ENCODE measurements at places on chromosomes 2 and 18.

DNA sequence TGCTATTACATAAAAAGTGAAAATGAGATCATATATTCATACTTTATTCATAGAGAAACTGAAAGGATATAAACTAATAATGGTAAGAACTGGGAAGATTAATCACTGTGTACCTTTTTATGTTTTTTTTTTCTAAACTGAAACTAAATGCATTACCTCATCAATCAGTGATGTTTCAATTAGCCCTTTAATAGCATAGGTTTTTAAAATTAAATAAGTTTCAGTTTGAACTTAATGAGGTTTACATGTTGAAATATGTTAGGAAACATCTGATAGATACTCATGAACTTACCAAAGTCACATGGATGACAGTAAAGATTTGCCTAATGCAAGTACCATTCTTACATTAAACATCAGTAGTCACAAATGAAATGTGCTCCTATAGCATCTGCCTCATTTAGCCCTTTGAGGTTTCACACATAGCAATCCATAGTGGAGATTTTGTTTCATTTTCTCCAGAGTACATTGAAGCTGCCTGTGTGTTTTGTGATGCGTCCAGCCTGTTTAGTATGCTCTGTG lies 8.9 kb downstream of the MAPRE2 start:
- DNase-seq = no peak

DNA sequence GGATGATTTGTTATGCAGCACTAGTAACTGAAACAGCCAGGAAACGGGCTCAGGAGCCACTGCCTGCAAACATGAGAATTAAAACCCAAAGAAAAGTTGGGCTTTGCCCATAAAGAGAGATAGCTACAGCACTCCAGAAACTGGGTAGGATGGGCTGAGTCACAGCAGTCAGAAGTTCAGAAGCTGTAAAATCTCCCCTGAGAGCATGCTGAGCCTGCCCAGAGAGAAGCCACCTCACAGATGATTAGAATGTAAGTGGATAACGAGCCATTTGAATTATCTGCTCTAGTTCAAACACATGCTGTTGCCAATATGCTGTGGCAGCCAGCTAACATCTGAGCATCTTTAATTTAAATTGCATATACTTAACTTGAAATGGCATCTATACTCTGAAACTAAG lies 388.1 kb upstream of the ACVR2A start:
- no peak for DNase-seq

DNA sequence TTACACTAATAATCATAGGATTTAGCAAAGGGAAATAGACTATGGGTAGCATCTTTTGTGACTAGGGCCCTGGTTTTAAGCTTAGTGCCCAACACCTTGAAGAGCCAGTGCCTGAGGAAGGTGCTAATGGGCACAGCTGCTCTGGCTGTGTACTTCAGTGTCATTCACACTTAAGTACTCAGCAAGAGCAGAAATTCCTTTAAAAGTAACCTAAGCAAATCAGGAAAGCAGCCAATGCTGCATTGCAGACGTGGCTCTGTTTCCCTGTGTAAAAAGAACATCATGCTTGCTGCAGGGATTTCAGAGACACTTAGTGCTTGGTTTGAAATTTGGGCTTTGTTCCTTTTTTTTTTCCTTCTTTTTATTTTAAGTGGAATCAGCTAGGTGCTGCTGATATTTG lies 505.4 kb downstream of the SUCLG1 start:
- DNase-seq = no peak

GRCh38 chr2:66555091-66555490 lies 120.2 kb downstream of the MEIS1 start:
- no peak for DNase-seq

DNA sequence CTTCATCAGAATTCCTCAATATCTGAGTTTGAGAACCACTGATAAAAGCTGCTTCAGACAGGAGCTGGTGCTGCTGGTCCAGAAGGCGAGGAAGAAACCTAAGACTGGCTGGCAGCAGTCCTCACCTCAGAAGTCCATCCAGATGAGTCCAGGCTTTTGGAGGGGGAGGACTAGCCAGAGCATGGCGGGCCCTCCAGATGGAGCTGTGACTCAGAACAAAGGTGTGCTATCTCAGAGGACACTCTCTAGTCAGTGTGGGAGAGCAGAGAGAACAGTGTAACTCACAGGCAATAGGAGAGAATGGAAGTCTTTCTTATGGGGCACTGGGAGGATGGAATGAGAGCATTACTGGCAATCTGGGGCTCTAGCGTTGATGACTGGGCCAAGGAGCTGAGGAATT lies 191.4 kb downstream of the NYAP2 start:
- no peak for DNase-seq

- DNase-seq = no peak
These were observed 49.7 kb upstream of the TFCP2L1 start for GRCh38 chr2:121334581-121335293.

- DNase-seq = no peak
These were observed 6.1 kb upstream of the INO80B start for GRCh38 chr2:74448771-74449170.

DNA sequence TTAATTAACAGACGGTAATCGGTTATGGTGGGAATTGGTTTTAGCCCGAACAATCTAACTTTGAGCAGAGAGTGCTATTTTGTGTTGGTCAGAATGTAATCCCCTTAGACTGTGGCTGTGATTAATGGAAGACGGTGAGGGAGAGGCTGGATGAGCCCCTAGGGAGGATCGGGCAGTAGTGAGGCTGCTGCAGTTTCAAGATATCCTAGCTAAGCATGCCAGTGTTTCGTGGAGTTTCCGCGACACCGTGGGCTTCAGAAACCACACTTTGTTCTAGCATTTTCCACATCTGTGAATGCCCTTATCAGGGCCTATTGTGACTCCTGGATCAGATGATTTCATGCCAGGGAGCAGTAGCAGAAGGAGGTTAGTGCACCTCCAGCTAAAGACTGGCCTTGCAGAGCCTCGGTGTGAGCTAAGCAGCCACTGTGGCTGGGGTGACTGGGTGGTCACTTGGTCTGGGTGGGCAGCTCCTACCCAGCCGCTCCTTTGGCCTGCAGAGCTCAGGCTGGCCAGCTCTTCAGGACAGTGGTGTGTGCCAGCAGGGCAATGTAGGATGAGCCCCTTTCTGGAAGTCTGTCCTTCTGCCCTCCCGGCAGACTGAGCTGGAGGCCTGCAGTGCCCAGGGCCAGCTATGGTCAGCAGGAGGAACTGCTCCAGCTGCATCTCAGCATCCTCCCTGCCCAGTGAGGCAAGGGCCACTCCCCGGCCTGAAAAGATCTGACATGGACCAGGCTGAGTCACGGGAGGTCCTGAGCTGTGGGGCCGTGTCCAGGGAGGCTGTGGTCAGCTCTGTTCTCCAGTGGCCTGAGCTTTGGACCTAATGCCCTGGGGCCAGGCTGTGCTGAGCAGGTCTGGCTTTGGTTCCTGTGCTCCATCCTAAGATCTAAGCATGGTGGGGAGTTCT lies 142.6 kb upstream of the GPC1 start:
- no peak for DNase-seq

DNA sequence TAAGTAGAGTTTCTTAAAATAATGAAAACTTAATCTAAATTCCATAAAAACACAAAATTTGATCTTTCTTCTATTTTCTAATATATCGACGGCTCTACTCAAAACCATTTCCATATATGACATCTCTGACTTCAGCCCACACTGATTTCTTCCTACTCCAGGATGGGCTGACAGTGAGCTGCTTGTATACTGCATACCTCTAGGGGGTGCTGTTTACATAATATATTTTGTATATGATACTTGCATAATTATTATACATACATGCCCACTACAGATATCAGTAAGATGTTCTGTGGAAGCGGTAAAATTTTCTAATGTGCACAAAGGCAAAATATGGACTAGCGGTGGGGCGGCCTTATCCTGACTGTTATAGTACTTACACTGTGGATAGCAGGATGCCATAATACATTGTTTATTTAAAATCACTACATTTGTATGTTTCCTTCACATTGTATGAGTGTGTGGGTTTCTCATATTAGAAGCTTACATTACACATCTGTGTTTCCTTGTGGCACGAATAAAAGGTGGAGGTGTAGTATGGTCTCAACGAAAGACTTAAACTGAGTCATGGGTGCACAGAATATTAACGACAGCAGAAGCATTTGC lies 66.1 kb upstream of the NXPH2 start:
- no peak for DNase-seq

- no peak for DNase-seq
These were observed 185.9 kb upstream of the FOSL2 start for GRCh38 chr2:28206762-28207161.

GRCh38 chr18:23902396-23902795 lies 112.2 kb upstream of the TTC39C start:
- DNase-seq = no peak

DNA sequence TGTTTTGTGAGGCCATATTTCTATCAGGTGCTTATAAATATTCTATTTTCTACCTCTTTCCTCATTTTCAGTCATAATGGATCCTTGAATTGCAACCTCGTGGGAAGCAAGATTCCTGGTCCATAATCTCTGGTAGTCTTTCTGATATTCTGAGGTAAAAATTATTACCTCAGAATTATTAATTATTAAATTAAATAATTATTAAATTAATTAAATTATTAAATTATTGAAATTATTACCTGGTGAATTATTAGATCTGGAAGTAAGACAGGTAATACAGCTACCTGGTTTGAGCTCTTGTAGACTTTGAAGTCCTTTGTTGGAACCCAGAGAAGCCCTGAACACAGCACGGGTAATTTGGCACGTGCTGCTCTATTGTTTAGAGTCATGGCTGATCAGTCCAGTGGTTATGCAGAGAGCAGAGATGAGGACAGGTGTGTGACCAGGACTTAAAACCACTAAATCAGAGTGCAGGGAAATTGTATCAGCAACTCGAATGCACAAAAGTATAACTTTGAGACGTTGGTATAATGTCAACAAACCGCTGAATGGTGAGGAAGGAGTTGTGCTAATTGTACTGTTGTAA lies 46.8 kb upstream of the PTPRM start:
- DNase-seq = no peak

- no peak for DNase-seq
These were observed 2.5 kb downstream of the DLX1 start for GRCh38 chr2:172087780-172088244.

DNA sequence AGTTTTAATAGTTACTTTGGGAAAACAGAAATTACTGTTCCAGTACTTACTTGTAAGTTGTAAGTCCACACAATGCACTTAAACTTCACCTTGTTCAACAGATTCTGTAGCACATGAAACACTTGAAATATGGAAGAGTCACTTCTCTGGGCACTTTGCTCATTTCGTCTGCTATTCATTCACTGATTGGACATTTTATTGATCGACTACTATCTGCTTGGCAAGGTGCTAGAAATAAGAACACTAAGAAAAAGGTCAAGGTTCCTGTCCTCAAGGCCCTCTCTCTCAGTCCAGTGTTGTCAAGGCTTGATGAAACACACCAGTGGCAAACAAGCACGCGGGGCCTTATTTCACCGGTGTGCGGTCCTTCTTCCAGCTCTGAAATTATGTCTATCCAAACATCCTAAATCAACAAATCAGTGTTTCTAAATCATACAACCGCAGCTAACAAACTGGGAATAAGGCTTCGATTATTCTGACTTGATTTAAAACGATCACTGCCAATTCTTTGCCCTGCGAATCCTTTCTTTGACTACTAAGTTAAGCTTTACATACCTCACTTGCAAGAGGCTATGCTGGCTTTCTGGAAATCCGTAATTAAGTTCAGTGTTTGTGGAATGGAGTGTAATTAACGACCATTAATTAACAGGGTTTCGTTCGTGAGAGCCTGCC lies 780 bp upstream of the ITGAV start:
- DNase-seq = no peak

DNA sequence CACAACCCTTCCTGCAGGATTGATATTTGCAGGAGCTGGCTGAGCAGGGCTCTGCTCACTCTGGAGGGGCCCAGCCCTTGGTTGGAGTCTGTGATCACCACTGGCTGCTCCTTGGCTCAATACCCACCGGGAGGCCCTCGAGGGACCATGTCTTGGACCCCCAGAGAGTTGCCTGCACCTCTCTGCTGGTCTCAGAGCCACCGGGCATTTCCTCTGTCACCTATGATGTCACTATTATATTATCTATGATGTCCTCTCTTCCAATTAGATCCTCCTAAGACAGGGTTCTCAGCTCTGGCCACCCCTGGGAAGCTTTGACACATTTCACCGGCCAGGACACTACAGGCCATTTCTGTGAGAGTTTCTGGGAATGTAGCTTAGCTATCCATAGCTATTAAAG lies 113.1 kb downstream of the PDCL3 start:
- DNase-seq = no peak

DNA sequence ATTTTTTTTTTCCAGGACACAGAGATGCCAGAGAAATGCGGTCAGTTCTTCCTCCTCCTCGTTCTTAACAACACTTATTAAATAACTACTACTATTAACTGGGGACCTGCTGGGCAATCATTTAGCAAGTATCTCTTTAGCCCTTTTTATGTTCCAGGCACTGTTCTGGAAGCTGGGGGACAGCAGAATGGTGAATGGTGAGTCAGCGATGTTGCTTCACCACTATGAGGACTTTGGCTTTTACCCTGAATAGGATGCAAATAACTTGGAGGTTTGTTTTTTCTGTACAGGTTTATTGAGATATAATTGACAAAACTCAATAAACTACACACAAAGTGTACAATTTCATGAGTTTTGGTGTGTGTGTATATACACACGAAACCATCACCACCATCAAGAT lies 179.9 kb upstream of the MSH6 start:
- DNase-seq = no peak

GRCh38 chr2:118616432-118616831 lies 231.0 kb downstream of the EN1 start:
- no peak for DNase-seq

DNA sequence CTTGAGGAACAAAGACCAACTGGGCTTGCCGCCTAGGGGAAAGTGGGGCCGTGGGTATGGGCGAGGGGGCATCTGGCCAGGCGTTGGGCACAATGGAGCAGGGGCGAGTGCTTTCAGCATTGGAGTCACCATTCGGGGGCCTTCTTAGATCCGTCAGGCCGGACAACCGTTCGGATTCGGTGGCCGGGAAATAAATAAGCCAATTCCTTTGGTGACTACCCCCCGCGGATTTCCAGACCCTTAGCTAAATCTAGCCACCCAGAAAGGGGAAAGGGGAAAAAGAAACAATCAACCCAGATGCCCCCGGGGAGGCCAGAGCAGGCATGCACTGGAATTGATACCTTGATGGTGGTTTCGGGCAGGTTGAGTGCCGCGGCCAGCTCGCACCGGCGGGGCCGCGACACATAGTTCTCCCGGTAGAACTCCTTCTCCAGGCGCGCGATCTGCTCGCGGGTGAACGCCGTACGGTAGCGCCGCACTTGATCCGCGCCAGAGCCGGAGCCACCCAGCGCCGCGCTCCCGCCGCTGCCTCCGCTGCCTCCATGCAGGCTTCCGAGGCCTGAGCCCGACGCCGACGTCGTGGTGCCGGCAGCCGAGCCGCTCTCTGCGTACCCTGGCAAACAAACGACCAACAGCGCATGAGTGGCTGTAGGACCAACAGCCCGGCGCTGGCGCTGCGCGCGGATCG lies 1.8 kb downstream of the EVX2 start:
- DNase-seq = no peak
